ENCODE measurements at places on chromosomes 13 and 19. TPM values are rescaled to one million over a fixed set of nuclear protein-coding genes. Genes with fewer than 3 reads are reported as not detected.

DNA sequence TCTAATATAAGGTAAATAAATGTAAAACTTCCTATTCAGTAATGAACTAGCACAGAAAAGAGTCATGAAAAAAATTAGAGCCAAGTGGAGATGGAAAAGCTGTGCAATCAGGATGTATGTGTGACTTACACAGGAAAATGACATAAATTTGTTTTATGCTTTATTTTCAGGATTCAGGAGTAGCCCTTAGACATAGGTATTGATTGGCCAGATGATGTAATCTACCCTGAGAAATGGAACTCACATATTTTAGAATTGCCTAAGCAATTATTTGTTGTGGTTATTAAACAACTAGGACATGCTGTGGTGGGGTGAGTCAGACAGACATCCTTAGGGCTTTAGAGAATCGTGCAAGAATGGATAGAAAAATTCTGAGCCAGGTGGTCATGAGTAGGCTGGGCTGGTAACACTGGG, 110.6 kb downstream of the PCDH9 start:
- DNase-seq: no peak

The ZNF780A gene
- total RNA-seq: 25.5 TPM

DNA sequence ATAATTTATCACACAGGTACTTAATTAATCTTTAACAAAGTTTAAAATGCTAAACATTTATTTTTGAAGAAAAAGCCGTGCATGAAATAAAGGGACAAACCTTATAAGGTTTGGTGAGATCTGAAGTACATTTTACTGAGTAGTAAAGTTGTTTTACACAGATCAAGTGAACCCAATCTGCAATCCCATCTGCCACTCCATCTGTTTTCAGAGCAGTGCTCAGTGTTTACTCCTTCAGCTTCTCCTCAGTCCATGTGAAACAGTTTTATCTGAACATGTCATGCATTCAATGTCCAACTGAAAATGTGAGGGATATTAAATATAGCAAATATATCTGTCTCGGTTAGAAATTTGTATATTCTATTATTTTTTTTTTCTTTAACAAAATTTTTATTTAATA, 166.8 kb downstream of the MAB21L1 start:
- DNase-seq: no peak

DNA sequence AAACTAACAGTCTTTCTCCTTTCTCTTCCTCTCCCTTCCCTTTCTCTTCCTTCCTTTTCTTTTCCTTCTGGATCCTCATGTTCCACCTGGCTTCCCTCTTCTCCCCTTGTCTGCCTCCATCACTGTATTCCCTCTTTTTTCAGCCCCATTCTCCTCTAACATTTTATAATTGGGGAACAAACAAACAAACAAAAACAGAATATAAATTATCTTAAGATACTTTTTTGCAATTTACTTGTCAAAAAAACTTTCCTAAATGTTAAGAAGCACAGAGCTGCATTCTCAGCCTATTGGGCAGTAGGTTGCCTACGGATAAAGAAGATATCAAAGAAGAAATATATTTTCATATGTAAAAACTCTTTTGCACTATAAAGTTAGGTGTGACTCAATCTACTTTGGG, 1382.2 kb upstream of the MIR17HG start:
- no peak for DNase-seq

DNA sequence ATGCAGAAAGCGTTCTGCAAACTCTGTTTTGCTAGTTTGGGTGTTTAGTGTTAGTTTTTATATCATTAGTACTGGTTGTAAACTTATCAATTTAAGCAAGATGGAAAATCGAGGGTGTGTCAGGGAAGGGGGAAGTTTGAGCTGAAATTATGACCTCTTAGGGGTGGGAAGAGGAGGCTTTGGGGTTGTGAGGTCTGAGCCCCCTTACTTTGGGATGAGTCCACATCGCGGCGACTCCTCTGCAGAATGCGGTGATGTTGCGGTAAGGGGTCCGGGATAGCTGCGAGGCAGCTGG, 743 bp upstream of the NDUFS7 start:
- no peak for DNase-seq

DNA sequence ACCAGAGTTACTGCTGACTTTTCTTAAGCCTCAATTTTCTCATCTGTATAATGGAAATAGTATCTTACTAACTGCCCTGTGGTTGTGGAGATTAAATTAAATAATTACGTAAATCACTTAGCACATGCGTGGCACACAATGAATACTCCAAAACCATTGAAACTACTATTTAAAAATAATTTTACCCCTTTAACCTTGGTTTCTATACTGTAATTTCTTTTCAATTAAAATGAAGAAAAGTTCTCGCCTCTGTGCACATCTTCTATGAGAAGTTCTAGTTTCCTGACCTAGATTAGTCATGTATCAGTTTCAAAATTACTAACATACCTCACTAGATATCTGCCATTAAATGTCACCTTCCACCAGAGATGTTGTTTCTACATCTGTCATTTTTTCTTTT, 5.7 kb downstream of the SLITRK1 start:
- DNase-seq: no peak

DNA sequence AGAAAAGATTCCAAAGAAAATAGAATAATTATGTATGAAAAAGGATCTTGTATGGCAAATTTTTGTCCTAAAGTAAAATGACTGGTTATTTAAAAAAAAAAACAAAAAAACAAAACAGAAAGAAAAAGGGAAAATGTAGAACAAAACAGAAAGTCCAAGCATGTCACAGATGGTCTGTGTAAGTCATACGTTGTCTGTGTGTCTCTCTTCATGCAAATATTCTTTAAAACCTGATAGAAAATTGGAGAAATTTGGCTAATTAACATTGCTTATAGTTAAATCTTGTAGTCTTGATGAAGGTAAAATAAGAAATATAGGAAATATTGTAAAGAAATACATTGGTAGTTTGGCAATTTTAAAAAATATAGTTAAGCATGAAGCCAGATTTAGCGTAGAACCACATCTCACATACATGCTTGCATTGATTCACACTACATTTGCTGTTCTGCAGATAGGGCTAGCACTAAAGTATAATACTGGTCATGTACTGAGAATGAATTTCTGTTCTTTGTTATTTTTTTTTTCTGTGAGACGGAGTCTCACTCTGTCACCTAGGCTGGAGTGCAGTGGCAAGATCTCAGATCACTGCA, 58.4 kb downstream of the SPRYD7 start:
- DNase-seq: no peak

The CEACAM20 gene
- not detected for total RNA-seq

- no peak for DNase-seq
Measured at GRCh38 chr19:40613690-40614621, 12.8 kb downstream of the LTBP4 start.

- DNase-seq: no peak
Measured at GRCh38 chr13:111384441-111385182, 64.2 kb downstream of the TEX29 start.

- DNase-seq: no peak
Measured at GRCh38 chr13:85140192-85140591, 659.0 kb downstream of the SLITRK6 start.

The BORA gene
- total RNA-seq: 10.8 TPM

The CIC gene
- 86.0 TPM for total RNA-seq

GRCh38 chr19:41570639-41571112, 5.3 kb upstream of the CEACAM21 start:
- DNase-seq: peak; percentile 50

DNA sequence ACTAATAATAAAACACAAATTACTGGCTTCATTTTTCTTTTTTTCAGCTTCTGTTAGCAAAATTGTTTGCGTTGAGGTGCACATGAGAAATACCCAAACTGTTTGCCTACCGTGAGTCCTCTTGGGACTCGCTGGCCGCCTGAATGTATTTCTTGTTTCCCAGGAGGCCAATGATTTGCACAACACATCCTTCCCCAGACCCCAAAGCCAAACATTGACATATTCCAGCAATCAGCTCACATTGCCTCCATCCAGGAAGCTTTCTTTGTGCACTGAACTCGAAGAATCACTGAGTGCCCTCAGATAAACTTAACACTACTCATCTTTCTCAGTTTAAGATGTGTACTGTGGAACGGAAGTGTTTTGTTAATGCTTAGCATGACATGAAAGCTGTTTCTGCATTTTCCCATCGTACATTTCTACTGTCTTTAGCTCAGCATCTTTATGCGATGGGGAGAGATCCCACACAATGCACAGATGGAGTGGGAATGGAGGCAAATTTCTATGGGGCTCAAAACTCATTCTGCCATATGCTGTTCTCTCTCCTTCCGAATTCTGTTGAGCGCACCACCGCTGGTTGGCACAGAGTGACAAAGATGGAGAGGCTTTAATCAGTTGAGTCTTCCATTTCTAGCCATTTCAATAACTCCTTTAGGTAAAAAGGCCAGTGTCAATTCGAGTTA, 399.5 kb downstream of the RFC3 start:
- DNase-seq: no peak

The ZNF442 gene
- total RNA-seq: 5.4 TPM

- DNase-seq: no peak
Measured at GRCh38 chr13:109715902-109716301, 70.5 kb downstream of the IRS2 start.

DNA sequence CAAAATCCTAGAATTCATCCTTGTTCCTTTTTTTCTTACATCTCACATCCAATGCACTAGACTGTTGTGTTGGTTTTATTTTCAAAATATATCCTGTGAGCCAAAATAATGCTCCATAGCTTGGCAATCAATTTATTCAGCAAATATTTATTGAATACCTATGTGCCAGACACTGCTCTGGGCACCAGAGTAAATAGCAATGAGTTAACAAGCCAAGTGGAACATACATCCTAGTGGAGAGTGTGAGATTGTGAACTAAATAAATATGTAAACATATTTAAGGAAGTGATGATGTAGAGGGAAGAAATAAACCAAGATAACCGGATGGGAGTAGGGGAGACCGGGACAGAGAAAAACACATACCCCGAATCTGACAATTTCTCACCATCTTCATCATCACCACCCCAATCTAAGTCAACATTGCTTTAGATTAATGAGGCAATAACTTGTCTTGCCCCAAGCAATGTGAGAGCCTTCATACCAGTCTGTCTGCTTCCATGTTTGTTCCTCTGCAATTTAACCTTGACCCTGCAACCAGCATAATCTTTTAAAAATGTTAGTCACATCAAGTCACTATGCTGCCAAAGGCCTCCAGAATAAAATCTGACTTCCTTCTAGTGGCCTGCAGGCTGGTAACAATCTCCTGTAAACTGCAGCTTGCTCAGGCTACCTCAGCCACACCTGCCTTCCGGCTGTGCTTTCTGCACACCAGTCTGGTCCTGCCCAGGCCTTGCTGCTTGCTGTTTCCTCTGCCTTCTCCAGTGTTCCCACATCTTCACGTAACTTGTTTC, 199.2 kb downstream of the DLEU7 start:
- DNase-seq: no peak

- DNase-seq: no peak
Measured at GRCh38 chr19:18607226-18608101, 865 bp upstream of the CRLF1 start.

DNA sequence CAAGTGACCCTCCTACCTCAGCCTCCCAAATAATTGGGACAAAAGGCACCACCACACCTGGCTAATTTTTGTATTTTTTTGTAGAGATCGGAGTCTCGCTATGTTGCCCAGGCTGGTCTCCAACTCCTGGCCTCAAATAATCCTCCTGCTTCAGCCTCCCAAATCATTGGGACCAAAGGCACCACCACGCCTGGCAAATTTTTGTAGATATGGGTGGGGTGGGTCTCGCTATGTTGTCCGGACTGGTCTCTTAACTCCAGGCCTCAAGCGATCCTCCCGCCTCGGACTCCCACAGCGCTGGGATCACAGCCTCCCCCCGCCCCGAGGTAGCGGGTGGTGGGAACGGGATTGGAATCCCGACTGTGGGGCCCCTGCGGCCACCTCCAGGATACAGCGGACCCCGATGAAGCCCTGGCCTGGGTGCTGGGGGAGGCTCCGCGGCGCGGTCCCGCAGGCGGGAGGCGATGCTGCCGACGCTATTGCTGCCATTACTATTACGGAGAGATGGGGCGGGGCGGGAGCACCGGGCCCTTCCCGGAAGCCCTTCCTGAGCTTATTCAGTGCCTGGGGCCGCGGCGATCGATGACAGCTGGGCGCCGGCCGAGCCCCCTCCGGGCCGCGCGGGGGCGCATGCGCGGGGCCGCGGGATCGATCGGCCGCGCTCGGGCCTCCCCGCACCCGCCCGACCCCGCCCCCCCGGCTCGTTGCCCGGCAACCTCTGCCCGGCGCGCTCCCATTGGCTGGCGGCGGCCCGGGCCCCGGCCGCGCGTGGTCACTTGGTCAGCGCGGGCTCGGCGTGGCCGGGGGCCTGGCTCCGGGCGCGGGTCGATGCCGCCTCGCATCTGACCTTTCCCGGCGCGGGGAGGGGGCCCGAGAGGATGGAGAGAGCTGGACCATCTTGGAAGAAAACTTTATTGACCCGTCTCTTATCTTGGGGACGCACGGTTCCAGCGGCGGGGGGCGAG, 27.9 kb upstream of the ONECUT3 start:
- peak; percentile 86 for DNase-seq

GRCh38 chr19:28843761-28844492, 369.0 kb downstream of the UQCRFS1 start:
- no peak for DNase-seq

DNA sequence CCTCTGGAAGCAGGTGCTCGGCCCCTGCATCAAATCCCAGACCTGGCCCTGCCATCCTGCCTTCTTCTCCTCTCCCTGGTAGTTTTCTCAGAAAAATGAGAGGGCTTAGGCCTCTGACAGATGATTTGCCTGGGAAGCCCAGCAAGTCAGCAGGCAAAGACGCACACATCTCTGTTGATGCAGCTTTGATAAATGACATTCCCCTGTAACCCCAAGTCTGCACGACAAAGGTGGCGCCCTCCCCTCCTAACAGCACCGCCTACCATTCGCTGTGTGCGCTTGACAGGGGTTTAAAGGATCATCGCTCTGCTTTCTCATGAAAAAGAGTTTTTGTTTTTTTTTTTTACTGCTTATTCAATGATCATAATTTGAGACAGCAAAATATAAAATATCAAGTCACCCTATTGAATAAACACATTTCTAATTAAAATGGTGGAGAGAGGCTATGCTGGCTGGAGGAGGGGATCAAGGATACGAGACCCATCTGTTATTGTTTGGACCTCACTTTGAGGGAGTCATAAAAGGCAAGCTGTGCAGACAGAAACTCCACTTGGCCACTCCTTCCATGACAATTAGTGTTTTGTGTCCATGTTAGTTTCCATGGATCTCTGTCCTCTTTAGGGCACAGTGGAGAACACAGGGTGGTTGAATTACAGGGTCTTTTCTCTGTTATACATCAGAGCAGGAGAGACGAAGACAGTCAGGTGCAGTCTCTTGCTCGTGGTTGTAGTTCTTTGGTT, 126.1 kb downstream of the FGF9 start:
- DNase-seq: no peak

The SMIM24 gene
- 1.3 TPM for total RNA-seq

DNA sequence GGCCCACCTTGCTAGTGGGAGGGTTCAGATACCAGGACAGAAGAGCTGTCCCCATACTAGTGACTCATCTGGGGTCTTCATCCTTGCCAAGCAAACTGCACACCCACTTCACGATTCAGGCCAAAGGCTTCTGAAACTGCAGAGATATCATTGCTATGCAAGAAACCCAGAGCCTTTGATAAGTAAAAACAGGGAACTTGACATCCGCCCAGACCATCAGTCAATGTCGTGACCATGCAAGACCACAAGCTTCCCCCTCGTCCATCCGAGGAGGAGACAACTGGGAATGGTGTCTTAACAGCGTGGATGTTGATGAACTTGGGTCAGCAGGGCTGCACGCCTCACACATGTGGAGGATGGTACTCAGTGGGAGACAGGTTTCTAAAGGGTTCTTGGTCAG, 58.0 kb downstream of the ABCC4 start:
- no peak for DNase-seq

All from progenitor cell of endocrine pancreas (in vitro differentiated cells).